Osteocyte (in vitro differentiated cells): ENCODE measurements at places on chromosomes 3 and 15.

DNA sequence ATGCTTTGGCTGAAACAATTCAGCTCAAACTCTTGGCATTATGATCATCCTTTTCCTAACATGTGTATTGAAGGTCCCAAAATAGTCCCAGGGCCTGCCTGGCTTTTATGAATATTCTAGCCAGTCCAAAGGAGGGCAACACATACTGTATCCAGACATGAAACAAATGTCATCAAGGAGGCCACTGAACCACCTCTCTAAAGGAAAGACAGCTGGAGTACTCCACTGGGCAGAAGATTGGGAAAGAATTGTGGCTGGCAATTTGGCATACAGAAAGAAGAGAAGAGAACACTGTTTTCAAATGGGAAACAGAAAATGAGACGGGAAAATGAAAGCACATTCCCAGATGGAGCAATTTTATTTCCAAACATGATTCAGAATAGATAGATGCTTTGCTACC, 80.6 kb downstream of the NCEH1 start:
- no peak for DNase-seq

DNA sequence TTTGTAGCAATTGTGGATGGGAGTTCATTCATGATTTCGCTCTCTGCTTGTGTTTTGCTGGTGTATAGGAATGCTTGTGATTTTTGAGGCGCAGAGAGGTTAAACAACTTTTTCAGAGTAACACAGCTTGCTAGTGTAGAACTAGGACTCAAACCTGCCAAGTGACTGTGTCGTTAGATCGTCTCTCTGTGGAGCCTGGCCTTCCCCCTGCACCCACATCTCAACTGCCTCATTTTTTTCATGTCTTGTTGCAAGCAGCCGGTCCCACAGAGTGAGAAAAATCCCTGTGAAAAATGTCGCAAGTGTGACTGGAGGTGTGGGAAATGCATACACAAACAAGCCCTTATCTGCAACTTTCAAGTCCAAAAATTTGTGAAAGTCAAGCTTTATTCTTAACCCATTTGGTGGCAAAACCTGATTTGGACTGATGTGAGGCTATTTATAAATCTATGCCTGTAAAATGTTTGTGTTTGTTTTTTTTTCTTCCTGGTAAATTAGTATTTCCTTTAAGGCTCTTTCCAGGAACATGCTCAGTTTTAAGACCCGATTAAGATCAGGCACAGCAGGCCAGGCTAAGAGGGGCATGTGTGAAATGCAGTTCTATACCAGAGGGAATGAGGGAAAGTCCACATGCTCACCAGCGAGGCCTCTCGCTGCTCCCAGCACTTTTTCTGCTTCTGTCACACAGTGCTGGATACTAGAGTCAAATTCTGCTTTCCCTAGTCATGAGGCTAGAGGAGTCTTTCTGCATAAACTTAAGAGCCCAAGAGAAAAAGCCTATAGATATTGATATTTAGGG, 25.8 kb downstream of the ST6GAL1 start:
- DNase-seq: no peak

DNA sequence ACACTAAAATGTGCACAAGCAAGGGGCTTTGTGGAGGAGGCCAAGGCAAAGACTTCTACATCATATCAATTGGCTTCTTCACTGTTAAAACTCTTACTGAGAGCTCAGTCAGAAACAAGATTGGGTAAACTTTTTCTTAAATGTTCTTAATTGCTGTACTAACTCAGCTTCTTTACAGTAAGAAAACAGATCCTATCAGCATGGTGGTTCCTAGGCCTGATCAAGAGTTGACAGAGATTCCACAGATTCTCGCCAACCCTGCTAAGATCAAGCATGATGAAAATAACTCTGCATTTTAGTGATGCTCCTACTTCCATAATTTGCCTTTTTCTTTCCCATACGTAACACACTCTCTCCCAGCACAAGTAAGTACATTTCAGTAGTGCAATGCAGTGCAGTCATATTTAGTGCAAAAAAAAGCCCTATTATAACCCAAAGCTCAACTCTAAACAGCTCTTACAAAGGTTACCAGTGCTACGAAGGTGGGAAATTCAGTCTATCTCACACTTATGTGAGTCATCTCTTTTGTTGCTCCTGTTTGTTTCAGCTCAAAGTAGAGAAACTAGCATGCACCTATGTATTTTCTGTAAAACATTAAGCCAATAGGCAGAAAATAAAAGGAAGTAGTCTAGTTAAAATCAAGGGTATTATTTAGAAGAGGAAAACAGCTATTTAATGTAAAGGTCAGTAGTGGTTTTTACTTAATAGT, 29.9 kb downstream of the TIGIT start:
- DNase-seq: no peak

DNA sequence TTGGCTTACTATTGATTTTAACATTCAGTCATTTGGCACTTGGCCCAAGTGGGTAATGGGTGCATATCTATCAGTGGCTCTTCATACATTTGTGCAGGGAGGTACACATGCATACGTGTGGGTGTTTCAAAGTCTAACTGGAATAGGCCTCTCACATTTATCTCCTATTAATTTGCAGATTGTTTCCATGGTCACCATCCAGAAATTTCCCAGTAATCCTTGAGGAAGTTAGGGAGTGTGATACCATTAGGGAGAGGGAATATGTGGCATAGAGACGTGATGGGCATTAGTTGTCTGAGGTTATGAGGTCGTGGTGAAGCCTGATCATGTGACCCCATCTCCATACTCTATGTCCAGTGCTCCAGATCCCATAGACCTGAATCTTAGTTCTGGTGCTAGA, 102.8 kb downstream of the LPP start:
- no peak for DNase-seq

DNA sequence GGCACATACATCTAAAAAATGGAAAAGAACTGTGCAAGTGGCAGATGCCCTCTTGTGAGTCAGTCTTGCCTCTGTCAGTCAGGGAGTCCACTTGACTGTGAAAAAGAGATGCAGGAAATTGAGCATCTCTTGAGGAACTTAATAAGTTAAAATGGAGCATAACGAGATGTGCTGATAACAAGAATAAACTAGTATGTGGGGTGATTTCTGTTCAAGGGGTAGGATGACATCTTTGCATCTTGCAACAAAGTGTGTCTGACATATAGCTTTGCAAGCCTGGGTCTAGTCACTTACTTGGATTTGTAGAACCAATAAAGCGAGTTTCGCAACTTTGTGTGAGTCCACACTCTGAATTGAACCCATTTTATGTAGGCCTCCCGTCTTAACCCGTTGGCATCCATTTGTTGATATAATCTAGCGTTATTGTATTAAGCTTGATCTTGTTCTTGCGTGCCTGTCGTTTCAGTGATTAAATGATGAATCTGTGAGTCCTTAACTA, 2.2 kb downstream of the USP3 start:
- DNase-seq: no peak

DNA sequence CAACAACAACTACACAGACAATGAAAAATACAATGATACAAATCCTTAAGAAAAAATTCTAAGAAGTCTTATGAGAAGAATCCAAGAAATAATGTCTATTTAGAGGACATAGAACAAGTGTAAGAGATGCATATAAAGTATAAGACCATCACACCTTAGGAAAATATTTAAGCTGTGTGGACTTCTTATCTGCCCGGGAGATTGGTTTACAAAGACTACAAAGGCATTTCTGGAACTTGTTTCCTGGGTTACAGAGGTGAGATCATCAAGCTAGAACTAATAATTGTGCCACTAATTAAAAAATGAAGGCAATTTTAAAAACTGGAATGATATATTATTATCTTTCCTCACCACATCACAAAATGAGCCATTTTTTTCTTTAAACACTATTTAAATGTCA, 507.1 kb downstream of the GRM7 start:
- DNase-seq: no peak

- DNase-seq: no peak
Observed at GRCh38 chr3:192927016-192927415, 9.4 kb upstream of the MB21D2 start.
